ENCODE measurements at places on chromosomes 1 and 21.
A peak's percentile ranks its signal among the peaks of the same experiment; 100 is the strongest.

DNA sequence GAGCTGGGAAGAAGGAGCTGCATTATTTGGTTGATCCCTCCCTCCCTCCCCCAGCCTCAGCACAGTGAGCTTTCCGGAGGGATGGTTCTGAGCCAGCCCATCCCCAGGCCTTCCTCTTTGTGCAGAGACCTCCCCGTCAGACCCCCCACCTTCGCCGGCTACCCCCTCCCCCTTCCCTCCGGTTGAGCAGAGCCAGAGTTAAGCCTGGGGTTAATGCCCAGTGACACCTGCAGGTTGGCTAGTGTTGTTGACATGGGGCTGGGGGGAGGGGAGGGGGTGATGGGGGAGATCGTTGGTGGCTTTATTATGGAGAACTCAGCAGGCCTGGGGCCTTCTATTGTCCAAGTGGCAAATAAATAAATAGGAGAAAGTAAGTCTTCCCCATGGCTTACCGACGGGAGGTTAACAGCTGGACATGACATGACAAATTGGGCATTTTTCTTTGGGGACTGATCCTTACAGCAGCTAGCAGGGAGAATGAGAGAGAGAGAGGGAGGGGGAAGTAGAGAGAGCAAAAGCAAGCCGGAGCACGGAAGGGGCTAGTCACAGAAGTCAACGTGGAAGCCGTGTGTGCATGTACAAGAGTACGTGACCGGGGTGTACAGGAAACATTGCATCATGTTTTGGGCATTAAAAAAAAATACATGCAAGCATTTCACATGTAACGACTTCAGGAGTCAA, 131.1 kb downstream of the TMEM53 start:
- no peak for DNase-seq

- no peak for DNase-seq
Measured at GRCh38 chr1:62962901-62963776, 179.2 kb downstream of the ATG4C start.

- DNase-seq: no peak
Measured at GRCh38 chr1:23337869-23338268, 6.2 kb downstream of the HNRNPR start.

DNA sequence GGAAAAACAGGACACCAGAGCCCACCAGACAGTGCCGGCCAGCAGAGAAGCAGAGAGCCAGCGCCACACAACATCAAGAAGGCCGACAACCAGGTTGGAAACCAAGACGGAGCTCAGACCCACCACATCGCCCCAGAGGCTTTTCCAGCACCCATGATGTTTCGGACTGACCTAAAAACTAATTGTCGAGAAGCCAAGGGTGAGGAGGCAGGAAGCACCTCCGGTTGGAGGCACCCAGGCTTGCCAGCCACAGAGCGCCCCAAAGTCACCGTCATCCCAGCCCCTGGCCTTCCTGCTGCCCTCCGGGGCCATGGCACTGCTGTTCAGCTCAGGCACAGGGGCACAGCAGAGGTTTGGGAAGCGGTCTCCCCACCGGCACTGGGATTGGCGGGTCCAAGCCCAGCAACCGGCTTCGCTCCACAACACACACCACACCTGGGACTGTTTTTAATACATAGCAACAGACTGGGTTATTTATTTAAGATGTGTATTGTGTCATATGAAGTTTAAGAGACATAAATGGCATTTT, 67.2 kb downstream of the SLC37A1 start:
- DNase-seq: no peak

GRCh38 chr1:234125283-234125682, 220.8 kb downstream of the SLC35F3 start:
- DNase-seq: no peak

DNA sequence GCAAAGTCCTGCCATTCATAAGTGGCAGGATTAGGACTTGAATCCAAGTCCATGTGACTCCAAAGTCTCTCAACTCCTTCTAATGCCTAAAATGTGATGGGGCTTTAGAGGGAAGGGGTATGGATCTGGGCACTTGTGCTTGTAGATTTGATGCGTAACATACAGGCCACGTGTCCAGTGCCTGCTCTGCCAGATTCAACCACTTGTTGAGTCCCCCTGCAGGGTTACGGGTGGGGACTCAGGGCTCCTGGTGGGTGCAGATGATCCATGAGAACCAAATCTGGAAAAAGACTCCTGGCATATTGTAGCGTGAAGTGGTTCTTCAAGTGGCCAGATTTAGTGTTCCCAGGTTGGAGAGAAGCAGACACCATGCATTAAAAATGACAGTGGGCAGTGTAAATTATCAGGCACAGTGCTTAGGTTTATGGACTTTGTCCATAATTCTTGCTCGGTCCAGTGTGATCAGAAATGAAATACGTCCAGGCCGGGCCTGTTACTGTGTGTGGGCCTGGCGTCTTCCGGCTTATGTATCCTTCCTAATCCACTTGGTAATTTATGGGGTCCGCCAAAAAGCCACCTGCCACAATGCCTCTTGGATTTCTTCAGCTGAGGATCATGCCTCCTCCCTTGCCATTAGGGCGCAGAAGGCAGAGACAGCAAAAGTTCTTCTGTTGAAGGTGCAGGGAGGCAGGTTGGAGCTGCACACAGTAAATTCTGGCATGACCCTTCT, 51.2 kb upstream of the LRP8 start:
- DNase-seq: no peak

- DNase-seq: no peak
Measured at GRCh38 chr1:2918441-2918840, 102.8 kb upstream of the ACTRT2 start.

DNA sequence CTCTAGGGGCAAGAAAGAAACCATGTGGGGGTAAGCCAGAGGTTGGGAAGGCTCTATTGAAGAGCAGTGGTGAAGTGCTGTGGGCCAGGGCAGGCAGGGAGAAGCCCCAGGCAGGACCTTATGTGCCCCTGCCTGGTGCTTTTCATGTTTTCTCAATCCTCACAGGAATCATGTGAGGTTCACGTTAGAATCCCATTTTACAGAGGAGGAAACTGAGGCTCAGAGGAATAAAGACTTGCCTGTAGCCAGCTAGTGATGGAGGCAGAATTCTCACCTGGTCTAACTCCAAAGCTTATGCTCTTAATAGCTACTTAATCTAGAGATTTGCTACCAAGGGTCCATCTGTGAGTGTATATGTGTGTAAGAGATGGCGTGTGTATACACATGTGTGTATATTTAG, 4.2 kb downstream of the TTC22 start:
- DNase-seq: no peak

DNA sequence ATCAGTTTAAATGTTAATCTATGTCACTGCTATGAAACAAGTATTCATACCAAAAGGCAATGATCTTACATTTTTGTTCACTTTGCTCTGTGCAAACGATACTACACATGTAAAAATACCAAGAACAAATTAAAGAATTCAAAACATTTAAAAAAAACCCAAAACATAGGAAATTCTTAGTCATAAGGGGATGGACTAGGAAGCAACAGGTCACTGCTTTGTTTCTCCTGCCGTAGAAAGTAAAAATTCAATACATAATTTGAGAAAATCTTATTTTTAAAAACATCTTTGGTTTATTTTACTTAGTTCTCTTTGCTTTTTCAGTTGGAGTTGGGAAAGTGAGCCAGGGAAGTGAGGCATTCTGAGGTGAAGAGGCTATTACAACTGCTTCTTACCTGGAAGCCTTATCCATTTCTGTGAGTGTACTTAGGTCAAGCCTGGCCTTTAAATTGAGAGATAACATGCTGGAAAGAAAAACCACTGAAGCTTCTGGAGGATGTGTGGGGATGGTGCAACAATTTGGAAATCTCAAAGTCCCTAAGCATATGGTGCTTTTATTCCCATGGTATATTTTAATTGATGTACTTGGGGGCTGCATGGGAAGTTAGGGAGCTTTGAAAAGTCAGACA, 183.5 kb downstream of the CDC42BPA start:
- DNase-seq: no peak

DNA sequence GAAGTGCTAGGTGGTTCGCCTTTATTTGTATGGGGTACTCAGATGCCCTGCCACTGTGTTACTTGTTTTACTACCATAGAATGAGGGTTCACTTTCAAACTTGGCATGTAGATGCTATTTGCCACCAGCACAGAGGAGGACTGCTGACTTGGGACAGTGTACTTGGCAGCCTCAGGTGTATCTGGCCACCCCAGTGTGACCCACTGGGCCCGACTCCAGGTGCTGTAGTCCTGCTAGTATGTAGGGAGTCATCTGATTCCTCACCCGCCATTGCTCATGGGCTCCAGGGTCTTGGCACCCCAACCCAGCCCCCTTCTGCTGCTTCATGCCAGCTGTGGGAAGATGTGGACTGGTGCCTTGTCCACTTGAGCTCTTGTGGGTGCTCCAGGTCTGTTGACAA, 40.0 kb downstream of the ZNF678 start:
- DNase-seq: no peak

DNA sequence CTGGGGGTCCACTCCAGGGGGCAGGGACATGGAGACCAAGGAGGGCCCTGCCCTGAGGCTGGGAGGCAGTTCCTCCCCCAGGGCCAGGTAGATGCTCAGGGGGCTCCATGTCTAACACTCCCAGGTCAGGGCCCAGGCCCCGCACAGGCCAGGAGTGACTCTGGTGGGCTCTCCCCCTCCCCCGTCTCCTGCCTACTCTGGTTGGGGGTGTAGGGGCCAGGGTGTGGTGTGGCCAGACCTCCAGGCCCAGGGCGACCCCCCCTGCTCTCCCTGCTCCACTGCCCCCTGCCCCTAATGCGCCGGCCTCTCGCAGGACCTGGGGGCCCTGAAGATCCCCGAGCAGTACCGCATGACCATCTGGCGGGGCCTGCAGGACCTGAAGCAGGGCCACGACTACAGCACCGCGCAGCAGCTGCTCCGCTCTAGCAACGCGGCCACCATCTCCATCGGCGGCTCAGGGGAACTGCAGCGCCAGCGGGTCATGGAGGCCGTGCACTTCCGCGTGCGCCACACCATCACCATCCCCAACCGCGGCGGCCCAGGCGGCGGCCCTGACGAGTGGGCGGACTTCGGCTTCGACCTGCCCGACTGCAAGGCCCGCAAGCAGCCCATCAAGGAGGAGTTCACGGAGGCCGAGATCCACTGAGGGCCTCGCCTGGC, 19.7 kb upstream of the CCDC27 start:
- DNase-seq: no peak

- DNase-seq: no peak
Measured at GRCh38 chr1:43937179-43937865, 3.7 kb downstream of the ARTN start.

GRCh38 chr1:111980686-111981085, 8.8 kb downstream of the KCND3 start:
- DNase-seq: no peak

DNA sequence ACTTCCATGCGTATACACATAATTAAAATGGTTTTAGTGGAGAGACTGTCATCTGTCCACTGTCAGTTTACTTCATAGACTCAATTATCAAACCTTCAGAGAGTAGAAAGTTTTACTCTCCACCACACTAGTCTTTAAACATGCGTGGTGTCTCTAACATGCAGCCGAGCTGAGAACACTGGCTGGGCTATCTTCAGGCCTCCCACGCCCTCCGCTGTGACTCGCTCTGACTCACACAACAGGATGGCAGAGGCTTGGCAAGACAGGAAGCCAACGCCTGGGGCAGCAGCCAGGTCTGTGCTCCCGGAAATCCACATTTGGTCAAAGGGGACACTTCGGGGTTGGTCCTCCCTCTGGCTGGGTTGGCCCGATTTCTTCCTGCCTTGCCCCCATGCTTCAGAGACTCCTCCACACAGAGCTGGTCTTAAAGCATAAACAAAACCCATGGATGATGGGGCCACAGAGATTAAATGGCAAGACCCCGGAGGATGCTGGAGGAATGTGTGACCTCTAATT, 22.7 kb upstream of the IFNGR2 start:
- peak; percentile 73 for DNase-seq

DNA sequence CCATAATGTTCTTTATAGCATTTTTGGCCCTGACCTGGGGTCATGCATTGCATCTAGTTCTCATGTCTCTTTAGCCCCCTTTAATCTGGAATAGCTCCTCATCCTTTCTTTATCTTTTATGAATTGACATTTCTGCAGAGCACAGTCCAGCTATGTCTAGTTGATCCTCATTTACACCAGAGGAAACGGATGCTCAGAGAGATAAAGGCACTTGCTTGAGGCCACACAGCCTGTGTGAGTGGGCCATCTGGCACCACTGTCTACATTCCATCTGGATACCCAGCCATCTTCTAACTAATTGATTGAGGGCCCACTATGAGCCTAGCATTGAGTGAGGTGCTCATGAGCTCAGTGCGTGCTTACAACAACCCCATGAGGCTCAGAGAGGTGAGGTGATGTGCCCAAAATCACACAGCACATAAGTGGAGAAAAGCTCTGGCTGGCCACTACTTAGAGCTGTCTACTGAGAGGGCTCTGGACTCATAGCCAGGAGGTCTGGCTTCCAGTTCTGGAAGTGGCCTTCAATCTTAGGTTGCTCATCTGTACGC, 3.5 kb downstream of the HPCA start:
- no peak for DNase-seq

DNA sequence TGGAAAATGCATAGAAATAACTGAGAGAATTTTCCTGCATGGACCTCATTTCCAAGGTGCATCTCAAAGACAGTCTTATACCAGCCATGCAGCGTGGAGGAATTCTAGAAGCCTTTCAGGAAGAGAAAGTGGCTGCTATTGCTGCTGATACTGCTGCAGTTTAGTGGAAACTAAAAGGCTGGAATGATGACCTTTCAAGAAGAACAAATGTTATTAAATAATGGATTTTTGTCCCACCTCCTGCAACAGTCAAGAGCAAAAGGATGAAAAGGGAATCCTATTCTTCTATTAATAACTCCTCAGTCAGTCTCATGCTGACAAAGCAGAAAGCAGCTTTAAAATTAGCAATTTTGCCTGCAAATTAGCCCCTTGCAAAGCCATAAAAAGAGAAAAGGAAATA, 68.2 kb upstream of the C1orf87 start:
- no peak for DNase-seq

GRCh38 chr1:51270751-51271150, 34.7 kb downstream of the RNF11 start:
- DNase-seq: no peak

DNA sequence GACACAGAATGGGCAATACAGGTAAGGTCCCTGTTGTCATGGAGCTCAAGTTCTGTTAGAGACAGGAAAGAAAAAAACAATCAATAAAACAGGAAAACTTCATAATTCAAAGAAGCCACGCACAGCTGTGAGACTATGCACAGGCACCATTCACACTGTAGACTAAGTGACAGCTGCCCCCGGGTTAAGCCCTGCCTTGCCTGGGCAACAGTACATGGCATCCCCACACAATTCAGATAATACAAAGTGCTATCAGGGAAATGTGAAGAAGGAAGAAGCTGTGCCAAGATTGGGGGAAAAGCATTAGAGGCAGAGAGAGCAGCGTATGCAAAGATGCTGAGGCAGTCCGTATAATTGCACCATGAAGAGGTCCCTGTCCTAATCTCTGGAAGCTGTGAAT, 9.0 kb upstream of the KCNE2 start:
- no peak for DNase-seq

- no peak for DNase-seq
Measured at GRCh38 chr21:19122356-19122755, 718.8 kb upstream of the TMPRSS15 start.

GRCh38 chr1:235421751-235422150, 54.5 kb downstream of the TBCE start:
- DNase-seq: no peak

DNA sequence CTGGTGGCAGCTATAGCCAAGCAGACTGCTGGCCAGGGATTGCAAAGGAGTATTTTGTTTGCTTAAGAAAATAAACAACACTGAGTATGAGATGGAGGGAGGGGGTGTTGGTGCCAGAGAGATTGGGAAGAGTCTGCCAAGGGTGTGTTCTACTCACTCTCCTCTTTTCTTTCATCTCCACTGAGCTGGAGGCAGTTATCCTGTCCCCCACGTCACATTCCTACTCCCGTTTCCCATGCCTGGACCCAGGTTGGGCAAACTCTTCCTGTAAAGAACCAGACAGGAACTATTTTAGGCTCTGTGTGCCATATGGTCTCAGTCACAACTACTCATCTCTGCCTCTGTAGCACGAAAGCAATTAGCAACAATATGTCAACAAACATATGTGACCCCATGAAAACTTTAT, 1.4 kb upstream of the IL24 start:
- DNase-seq: no peak
